ENCODE measurements at places on chromosomes 5 and 9.

- DNase-seq = no peak
Observed at GRCh38 chr5:66880401-66880800, 284.2 kb downstream of the MAST4 start.

DNA sequence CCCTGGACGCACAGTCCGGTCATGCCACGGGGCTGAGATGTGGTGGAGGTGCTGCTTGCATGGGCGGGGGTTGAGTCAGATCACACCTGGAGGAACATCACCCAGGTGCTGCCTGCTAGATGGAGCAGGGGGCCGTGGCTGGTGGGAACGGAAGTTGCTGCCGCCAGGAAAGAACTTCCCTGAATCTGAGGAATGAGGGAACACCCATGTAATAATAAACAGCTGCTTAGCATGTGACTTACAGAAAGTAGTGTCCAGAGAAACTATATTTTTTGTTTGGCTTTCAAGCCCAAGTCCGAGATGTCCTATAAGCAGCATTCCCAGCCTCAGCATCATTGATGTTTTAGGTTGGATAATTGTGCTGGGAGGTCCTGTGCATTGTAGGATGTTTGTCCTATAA is 27.1 kb upstream of the FAM240B start:
- no peak for DNase-seq

DNA sequence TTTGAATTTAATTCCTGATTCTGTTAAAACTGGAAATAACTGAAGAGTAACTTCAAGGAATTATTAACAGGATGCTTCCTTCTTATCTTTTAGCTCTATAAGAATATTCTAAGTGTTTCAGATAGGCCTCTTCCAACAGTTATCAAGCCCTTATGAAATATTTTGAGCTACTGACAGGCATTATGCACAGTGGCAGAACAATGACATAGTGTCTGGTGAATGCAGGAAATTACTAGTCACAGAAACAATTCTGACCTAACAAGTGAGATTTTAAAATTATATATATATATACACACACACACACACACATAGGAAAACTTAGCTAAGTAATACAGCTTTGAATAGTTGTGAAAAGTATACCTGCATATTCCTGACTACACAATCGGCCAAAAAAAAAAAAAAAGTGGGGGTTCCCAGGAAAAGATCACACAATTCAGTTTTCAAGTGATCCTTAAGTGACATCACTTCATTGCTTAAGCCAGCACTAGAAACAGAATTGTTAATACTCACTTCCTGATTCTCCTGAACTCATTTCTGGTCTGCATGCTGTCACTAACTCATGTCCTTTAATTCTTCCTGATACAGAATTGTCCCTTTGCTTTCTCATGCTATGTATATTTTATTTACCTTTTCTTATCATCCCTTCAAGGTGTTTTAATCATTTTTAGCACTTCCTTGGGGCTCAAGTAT is 77.3 kb downstream of the SLC25A46 start:
- DNase-seq = no peak

DNA sequence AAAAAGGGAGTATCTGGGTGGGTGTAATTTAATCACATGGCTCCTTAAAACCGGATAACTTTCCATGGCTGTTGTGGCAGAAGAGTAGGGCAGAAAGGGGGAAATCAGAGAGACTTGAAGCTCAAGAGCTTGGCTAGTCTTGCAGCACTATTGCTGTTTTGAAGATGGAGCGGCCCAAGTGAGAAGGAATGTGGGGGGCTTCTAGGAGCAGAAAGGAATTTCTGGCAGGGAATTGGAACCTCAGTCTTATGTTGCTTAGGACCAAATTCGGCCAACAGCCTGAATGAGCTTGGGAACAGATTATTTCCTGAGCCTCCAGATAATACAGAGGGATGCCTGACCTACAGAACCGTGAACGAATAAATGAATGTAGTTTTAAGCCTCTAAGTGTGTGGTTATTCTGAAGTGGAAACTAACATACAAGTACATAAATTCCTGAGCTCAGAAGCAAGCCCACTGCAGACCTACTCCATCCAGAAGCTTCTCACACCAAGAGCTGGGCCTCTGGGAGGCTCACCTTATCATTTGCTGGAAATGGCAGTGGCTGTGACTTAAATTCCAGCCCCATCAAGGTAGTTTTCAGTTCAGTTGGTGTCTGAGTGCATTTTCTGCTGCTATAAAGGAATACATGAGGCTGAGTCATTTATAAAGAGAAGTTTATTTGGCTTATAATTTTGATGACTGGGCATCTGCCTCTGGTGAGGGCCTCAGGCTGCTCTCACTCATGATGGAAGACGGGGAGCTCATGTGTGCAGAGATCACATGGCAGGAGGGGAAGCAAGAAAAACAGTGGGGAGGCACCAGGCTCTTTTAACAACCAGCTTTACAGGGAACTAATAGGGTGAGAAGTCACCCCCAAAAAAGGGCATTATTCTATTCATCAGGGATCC is 15.3 kb upstream of the TMEM174 start:
- DNase-seq = no peak

DNA sequence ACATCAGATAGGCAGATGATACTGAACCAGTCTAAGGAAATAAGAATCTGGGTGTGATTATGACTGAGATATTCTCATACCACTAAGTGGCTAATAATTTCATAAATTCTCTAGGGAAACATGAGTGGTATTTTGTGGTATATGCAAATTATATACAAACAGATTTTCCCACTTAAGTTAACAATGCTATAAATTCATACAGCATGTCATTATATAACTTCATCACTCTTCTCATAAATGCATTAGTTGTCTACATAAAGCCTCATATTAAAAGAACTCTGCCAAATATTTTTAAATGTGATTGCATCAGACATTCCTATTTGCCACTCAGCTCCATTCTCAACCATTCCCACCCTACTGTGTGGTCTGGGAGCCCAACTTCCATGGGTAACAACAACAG is 226.5 kb downstream of the TLE1 start:
- no peak for DNase-seq

DNA sequence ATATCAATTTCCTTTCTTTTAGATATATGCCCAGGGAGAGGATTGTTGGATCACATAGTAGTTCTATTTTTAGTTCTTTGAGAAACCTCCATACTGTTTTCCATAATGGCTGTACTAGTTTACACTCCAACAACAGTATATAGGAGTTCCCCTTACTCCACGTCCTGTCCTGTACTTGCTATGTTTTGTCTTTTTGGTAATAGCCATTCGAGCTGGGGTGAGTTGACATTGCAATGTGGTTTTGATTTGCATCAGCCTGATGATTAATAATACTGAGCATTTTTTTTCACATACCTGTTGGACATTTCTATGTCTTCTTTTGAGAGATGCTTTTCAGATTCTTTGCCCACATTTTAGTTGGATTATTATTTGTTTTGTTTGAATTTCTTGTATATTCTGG is 445.9 kb downstream of the NTRK2 start:
- no peak for DNase-seq

GRCh38 chr5:38105231-38105570 is 153.2 kb upstream of the EGFLAM start:
- no peak for DNase-seq

DNA sequence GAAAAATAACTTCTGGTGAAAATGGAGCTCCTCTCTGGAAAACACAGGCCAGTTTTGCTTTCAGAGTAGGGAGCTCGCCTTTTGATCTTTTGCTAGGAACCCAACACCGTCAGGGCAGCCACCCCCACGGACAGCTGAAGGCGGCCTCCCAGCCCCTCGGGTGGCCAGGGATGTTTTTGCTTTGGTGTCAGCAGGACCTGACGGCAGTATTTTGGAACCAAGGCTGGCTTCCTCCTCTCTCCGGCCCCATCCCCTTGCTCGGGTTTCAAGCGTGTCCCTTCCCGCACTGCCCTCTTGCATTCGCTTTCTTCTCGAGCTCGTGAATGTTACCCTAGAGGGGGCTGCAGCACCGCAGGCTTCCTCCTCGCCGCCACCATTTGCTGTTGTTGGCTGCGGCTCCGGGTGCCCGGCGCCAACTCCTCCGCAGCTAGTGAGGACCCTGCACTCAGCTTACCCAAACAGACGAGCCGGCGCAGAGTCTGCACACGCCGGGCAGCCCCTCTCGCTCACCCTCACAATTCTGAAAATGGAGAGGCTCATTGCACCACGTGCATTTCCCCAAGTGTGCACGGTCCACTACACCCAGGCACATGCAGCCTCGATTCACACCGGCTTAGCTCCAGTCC is 35.5 kb upstream of the ADAMTSL1 start:
- peak; percentile 65 for DNase-seq

DNA sequence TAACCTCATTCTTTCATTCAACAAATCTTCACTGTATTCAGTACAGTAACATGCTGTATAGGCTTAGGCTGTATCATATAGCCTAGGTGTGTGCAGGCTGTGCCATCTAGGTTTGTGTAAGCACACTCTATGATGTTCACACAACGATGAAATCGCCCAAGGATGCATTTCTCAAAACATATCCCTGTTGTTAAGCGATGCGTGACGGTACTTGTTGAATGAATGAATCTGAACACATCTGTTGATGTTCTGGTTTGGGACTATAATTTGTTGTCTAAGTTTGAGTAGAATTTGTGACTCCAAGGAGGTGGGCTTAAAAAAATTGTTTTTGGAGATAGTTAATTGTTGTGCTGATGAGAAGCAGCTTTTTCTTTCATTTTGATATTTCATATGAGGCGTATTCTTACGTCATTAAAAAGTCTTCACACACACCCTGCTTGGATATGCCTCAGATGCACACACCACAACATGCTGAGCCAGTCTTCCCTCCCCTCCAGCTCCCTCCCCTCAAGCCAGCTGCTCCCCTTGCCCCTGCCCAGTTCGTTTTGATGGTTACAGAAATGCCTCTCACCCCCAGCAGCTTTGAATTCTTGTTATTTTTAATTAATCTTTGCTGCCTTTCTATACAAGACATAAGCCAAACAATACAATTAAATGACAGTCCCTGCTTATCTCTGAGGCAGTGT is 5.5 kb upstream of the PSAT1 start:
- no peak for DNase-seq

GRCh38 chr9:20373263-20373662 is 249.0 kb downstream of the MLLT3 start:
- DNase-seq = no peak

- DNase-seq = no peak
Observed at GRCh38 chr9:132238026-132238972, 76.4 kb downstream of the NTNG2 start.

- no peak for DNase-seq
Observed at GRCh38 chr5:52831786-52832511, 44.2 kb downstream of the ITGA1 start.

- no peak for DNase-seq
Observed at GRCh38 chr9:10048994-10049393, 563.8 kb downstream of the PTPRD start.

DNA sequence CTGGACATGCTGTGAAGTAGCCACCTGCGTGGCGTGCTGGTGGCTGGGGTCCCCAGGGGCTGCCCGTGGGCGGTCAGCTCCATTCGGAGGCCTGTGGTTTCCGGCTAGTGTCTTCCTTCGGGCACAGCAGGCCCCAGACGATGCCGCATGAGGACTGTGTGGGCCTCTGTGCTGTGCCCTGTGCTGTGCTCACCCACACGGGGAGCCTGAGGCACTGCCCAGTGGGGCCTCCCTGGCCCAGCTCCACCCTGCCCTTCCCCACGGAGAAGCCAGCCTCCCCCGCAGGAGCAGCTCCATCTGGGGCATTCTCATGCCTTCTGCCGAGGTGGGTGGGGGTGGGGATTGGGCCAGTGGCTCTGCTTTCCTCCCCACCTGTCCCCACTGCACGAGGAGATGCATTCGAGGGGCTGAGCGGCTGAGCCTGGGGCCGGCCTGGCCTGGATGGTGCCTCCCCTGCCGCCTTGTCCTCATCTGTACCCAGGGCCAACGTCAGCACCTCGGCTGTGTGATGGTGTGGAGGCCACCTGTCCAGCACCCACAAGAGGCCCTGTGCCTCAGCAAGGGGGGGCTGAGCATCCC is 24.2 kb downstream of the RXRA start:
- DNase-seq = peak; percentile 70

- no peak for DNase-seq
Observed at GRCh38 chr5:58717303-58718007, 134.6 kb downstream of the RAB3C start.

DNA sequence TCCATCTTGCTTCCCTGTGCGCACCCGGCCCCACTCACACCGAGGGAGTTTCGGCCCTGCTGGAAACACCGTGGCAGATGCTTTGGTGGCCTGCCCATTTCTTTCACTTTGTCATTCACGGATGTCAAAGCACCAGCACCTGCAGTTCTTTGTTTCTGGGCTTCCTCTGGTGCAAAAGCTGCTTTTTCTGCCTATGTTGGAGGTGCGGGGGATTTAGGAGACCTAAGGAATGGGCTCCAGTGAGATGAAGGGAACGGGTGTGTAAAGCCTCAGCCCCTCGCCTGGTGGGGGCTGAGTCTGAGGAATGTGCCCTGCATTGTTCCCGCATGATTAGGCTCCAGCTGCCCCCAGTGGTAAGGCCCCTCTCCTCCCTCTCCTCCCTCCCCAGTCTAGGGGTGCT is 62.3 kb downstream of the THBS4 start:
- no peak for DNase-seq

- no peak for DNase-seq
Observed at GRCh38 chr5:135835766-135836165, 1.3 kb downstream of the SLC25A48 start.

DNA sequence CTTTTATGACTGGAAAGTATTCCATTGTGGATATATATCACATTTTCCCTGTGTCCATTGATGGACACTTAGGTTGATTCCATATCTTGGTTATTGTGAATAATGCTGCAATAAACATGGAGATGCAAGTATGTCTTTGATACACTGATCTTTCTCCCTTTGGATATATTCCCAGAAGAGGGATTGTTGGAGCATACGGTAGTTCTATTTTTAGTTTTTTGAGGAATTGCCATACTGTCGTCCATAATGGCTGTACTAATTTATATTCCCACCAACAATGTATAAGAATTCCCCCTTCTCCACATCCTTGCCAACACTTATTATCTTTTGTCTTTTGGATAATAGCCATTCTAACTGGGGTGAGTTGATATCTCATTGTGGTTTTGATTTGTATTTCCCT is 54.9 kb upstream of the PITX1 start:
- no peak for DNase-seq

DNA sequence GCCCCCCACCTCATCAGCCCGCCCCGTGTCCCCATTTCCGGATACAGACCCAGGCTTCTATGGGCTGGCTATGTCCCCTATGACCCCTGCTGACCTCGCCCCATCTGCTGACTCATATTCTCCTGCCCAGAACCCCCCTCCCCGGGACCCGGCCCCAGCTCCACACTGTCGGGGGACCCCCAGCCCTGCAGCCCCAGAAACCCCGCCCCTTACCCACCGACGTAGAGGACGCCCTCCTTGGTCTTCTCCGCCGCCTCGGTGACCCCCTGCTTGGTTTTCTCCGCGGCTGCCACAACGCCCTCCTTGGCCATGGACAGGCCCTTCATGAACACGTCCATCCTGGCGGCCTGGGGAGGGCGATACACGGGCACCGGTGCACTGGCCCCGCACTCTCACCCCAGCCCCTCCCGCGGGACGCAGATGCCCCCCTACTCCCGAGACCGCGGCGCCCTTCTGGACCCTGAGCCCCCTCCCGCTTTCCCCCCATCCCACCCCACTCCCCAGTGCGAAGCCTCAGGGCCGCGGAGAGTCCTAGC is 949 bp downstream of the SNCB start:
- peak; percentile 51 for DNase-seq
